ENCODE measurements at places on chromosomes 7 and 10.

DNA sequence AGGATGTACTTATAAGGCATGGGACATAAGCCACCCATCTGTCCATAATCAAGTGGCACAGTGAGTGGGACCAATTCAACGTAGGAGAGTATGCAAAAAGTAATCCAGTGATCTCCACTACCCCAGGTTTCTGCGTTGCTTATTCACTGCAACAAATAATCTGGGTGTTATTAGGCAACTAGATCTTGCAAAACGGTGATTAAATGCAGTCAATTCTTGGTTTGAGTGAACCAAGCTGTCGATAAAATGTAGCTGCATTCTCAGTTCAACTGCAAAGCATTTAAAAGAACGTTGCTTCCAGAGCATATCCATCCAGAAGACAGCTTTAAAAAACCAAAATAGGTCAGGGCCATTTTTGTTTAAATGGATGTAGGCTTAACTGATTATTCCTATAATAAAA is 5.0 kb downstream of the LSMEM1 start:
- DNase-seq: no peak

GRCh38 chr7:22356010-22356691 is 803 bp downstream of the RAPGEF5 start:
- DNase-seq: no peak

DNA sequence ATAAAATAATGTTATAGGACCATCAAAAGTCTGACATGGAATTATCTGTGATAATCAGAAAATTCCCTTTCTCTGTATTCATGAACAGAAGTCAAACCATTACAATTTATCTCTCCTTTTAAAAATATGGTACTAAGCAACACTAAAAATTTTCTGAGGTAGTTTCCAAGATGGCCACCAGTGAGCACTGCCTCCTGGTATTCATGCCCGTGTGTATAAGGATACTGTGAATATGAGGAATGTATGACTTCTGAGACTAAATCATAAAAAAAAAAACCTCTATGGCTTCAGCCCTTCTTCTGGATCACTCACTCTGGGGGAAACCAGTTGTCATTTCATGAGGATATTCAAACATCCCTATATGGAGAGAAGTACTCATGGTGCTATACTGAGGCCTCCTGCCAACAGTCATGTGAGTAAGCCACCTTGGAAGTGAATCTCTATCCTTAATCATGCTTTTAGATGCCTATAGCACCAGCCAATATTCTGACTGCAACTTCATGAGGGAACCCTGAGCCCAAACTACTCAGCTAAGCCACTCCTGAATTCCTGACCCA is 41.1 kb downstream of the SIRT1 start:
- DNase-seq: no peak

DNA sequence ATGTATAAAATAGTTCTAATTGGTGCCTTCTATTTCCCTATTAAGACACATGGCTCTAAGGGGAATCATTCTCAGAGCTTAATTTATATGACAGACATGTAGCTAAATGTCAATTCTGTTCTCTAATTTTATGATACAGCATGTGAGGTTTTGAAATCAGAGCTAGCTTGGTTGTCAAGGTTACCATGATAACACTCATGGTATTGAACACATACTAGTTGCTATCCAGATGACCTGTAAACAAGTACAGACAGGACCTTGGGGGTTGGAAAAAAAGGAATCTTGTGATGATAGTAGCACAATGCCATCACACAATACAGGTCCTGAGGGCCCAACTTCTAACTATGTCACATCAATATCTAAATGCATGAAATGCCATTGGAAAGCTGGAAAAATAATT is 49.2 kb downstream of the RHOBTB1 start:
- no peak for DNase-seq

GRCh38 chr7:150400788-150401423 is 21.8 kb downstream of the ZNF775 start:
- DNase-seq: no peak

- no peak for DNase-seq
Measured at GRCh38 chr7:39539816-39540215, 26.4 kb upstream of the YAE1 start.

GRCh38 chr7:5334671-5335070 is 51.9 kb downstream of the SLC29A4 start:
- DNase-seq: no peak

DNA sequence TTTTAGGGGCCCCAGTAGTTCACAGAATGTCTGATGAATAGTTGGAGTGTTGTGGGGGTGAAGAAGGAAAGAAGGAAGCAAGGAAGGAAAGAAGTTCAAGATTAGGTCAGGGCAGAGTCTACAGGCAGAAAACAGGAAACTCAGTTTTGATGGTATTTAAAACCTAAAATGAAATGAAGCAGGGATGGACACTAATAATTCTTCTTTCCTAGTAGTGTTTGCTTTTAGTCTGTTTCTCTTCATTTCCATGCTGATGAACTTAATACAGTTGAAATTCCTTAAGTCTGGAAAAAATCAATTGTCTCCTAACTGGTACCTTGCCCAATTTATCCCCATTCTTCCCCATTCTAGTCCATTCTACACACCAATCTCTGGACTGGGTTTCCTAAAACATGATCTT is 59.0 kb upstream of the GSAP start:
- no peak for DNase-seq

DNA sequence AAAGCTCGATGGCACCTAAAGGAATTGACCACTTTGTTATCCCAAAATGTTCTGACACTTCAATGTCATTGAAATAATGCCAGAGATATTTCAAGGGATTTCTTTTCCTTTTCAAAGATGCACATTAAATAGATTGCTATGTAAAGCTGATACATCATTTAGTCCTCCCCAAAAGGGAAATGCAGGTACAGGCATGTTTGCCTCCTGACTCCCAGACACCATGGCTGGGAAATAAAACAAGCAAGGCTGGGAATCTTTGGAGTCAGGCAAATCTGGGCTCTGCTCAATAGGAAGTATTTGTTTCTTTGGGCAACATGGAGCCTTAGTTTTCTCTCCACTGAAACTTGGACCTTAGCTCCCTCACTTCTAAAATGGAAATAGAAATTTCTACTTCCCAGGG is 230.8 kb upstream of the LRRTM3 start:
- DNase-seq: no peak

DNA sequence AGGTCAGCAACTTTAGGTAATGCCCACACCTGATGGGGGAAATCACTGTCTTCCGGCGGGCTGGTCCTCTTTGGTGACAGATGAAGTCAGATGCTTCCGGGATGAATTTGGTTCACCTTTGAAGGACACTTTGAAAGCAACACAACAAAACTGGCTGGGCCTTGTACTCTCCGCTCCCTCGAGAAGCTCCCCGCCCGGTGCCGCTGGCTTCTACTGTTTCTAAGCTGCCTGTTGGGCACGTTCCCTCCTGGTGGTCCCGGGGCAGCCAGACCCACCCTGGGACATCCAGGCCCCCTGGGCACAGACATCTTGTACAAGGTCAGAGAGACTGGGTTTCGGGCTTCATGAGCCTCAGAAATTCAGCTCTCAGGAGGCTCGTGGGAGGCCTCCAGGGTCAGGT is 452.3 kb downstream of the DNAJB6 start:
- no peak for DNase-seq

DNA sequence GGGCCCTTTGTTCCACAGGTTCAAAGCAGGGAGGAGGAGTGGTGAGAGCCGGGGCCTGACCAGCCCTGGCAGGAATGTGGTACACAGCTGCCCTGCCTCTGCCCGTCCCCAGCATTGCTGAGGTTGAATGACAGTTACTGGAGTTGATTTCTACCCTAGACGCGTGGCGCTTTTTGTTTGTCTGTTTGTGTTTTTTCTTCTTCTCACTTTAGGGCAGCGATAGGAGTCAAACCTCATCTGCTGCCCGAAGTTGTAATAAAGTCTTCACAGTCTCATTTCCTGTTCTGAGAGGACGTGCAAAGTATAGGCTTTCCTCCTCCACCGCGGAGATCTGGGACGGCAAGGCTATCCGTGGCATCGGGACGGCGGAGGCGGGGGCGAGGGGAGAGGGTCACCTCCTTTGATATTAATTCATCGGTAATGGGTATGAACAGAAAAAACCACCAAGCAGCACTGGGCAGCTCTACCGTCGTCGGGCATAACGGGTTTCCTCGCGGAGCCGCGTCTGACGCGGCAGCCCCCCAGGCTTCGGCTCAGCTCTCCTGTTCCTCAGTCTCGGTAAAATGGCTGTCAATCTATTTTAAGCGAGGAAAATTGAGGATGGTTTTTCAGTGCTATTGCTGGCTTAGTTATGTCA is 160.8 kb downstream of the LRMDA start:
- DNase-seq: no peak

- no peak for DNase-seq
Measured at GRCh38 chr10:67036808-67037207, 111.0 kb downstream of the LRRTM3 start.

- DNase-seq: no peak
Measured at GRCh38 chr10:113259576-113260226, 293.2 kb upstream of the HABP2 start.

DNA sequence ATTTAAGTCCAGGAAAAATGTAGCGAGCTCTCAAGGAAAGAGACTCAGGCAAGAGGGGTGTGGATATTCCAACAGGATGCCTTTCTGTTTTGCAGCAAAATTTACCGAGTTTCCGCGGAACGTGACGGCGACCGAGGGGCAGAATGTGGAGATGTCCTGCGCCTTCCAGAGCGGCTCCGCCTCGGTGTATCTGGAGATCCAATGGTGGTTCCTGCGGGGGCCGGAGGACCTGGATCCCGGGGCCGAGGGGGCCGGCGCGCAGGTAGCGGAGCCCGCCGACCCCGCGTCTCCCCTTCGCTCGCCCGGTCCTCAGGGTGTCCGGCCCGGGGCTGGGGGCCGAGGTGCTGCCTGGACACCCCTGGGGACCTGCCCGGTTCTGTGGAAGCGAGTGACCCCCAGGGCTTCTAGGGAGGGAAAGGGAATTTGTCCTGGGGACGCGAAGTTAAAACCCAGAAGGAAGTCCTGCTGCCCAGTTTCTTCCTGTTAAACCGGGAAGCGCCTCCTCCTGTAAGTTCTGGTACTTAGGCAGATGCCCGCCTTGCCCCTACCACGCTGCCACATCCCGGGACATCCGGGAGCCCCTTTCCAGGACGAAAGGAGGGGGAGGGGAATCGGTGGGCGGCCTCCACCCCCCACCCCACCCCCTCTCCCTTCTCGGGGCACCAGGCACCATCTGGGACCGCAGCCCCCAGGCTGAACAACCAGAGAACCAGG is 2.5 kb downstream of the VSTM2A start:
- DNase-seq: no peak

GRCh38 chr7:90592033-90592432 is 4.1 kb upstream of the CDK14 start:
- no peak for DNase-seq

- DNase-seq: no peak
Measured at GRCh38 chr10:117457071-117457810, 82.0 kb upstream of the PDZD8 start.

GRCh38 chr10:88616250-88616977 is 29.9 kb downstream of the LIPJ start:
- DNase-seq: no peak

- no peak for DNase-seq
Measured at GRCh38 chr10:72875250-72876055, 18.1 kb upstream of the OIT3 start.

- DNase-seq: no peak
Measured at GRCh38 chr7:27955011-27955410, 215.0 kb downstream of the TAX1BP1 start.

- DNase-seq: no peak
Measured at GRCh38 chr10:24873281-24873683, 79.1 kb downstream of the PRTFDC1 start.

- no peak for DNase-seq
Measured at GRCh38 chr10:51522858-51523257, 176.5 kb downstream of the CSTF2T start.

GRCh38 chr10:93893646-93894515 is at the start of gene SLC35G1:
TSS of gene SLC35G1 (plus strand) at chr10:93893978. CDS start at chr10:93894034, 56 bp downstream.
- DNase-seq: no peak

GRCh38 chr10:130246113-130246512 is 109.9 kb downstream of the GLRX3 start:
- no peak for DNase-seq

DNA sequence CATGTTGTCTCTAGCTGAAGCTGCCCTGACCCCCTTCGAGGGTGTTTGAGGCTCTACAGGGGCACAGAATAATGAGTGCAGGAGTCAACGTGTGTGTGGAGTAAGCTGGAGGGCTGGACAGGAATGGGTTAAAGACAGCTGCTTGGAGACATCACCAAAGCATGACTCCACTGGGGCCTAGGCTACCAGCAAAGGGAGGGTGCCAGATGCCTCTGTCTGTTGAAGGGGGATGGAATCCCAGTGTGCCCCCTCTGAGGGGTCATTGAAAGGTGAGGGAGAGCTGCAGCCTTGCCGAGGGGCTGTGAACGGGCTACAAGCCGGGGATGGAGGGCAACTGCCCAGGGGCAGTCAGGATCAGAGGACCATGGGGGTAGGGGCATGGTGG is 51.7 kb upstream of the PODXL start:
- DNase-seq: no peak

DNA sequence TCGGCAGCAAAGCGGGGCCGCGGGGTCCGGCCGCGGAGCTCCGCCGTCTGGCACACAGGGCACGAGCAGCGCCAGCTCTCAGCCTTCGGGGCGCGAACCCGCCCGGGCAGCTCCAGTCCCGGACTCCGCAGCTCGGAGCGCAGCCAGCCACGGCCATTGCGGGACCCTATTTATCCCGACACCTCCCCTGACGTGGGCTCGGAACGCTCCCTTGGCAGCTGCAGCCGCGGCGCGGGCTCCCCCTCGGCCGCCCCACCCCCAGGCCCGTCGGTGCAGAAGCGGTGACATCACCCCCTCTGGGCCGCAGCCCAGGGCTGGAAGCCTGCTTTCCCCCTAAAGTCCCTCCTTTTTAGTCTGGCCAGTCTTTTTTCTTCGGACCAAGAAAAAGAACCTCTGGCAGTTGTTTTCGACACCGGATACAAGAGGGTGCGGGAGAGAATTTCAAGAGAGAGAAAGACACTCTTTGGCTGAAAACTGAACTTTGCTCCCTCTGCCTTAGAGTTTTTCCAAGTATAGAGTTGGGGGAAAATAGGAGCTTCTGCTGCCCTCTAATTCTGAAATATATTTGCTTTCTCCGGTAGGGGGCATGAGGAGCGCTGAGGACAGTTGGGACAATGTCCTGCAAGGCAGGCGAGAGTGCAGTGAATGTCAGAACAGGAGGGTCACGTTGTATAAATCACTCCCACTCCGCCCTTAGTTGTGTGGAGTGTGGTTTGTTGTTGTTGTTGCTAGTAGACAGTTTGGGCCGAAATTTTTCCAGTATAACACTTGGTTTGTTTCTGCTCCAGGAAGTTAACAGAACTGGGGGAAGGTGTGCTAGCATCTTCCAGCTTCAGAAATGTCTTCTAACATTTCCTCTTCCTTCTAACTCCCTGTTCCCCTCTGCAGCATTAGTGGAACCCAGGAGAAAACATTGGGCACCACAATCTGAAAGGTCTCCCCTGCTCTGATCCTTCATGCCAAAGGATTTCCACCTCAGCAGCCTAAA is at the start of gene SFRP4:
Gene SFRP4, minus strand, starts transcription at position 145 of the 988 bp plus-strand sequence. CDS start 280 bp downstream, outside the sequence.
- no peak for DNase-seq

- no peak for DNase-seq
Measured at GRCh38 chr10:98950106-98950505, 285.5 kb downstream of the HPSE2 start.

Measured in esophagus squamous epithelium (tissue), 5 donors.